ENCODE measurements at places on chromosomes 3 and 15.

GRCh38 chr15:92538115-92538514 lies 117.5 kb downstream of the FAM174B start:
- DNase-seq, result no peak

DNA sequence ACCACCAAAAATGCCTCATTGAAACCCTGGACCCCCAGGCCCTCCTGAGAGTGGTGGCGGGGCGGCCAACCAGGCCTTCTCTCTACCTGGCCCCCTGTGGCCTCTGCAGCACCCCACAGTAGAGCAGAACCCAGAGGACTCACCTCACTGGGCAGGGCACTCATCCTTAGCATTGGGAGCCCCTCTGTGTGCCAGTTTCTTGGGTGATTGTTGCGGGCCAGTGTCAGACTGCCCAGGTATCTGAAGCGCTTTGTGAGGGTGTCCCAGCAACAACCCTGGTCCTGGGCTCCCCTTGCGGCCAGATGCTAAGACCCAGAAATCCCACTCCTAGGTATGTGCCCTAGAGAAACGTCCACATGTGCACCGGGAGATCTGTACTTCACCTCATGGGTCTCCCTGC lies 20.7 kb upstream of the MRPS22 start:
- no peak for DNase-seq

GRCh38 chr3:27293939-27294338 lies 75.2 kb downstream of the NEK10 start:
- no peak for DNase-seq

GRCh38 chr3:140599496-140599895 lies 78.4 kb upstream of the TRIM42 start:
- DNase-seq, result no peak

Data from lung microvascular endothelial cell (primary cell).